ENCODE measurements at places on chromosomes 4 and X.

DNA sequence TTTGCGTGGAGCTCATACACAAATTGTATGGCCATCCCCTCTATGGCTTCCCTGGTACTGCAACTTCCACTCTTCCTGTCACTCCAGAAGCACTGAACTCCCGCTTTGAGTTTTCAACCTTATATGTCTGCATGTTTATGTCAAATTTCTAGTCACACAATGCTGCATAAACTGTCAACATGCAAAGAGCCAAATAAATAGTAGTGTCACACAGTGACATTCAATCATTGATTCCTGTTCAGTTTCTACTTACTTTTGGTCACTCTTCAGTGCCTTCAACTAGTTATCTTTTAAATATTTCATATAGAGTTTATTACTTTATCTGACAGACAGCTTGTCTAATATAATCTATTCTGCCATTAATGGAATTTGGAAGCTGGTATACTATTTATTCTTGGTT lies 149.3 kb downstream of the SPANXN1 start:
- no peak for DNase-seq

- no peak for DNase-seq
Measured at GRCh38 chrX:86192827-86193226, 44.6 kb downstream of the DACH2 start.

DNA sequence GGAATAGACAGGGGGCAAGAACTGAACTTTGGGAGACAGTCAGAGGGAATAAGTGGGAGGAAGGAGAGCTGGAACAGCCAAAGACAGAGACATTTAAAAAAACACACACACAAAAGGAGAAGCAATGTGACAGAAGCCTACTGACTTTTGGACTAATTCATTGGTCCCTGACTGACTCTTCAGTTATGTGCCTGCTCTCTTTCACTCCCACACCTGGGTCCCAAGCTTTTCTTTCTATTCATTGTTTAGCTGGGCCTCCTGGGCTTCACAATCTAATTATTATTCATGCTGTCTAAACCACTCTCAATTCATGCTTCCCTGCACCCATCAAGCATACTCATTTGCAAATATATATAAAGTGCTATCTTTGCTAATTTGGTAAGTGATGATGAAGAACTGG lies 139.2 kb upstream of the IRS4 start:
- DNase-seq = no peak

GRCh38 chr4:6472008-6472386 lies 417 bp downstream of the PPP2R2C start:
- DNase-seq = peak; percentile 50

DNA sequence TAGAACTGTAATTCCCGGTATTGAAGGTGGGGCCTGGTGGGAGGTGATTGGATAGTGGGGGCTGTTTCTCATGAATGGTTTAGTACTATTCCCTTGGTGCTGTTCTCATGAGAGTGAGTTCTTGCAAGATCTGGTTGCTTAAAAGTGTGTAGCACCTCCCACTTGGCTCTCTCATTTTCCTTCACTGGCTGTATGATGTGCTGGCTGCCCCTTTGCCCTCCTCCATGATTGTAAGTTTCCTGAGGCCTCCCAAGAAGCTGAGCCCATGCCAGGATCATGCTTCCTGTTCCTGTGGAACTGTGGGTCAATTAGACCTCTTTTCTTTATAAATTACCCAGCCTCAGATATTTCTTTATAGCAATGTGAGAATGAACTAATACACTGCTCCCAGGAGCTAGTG lies 8.7 kb downstream of the ANXA10 start:
- no peak for DNase-seq

GRCh38 chr4:134337574-134337973 lies 136.0 kb upstream of the PABPC4L start:
- no peak for DNase-seq

GRCh38 chr4:2932951-2933565 lies 30.1 kb downstream of the NOP14 start:
- DNase-seq = peak; percentile 63

DNA sequence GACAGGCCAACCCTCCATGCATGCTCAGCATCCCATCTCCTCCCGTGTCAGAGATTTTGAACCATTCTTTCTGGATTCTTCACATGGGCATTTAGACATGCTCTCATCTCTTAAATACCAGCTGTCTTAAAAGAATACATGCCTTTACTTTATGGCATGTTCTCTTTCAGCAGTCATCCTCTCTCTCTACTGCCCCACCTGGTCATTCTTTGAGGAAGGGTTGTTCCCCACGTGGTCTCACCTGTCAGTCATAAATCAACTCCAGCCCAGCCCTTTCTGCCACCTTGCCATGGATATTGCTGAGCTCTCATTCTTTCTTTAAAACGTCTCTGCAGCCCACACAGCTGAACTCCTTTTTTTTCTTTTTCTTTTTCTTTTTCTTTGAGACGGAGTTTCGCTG lies 111.3 kb downstream of the ARHGAP10 start:
- DNase-seq = no peak

- peak; percentile 58 for DNase-seq
Measured at GRCh38 chrX:45515262-45516215, 314.9 kb upstream of the DIPK2B start.
